ENCODE measurements at places on chromosomes 5 and 9.

- DNase-seq, result no peak
These were observed 314.1 kb downstream of the CETN3 start for GRCh38 chr5:90095292-90096060.

DNA sequence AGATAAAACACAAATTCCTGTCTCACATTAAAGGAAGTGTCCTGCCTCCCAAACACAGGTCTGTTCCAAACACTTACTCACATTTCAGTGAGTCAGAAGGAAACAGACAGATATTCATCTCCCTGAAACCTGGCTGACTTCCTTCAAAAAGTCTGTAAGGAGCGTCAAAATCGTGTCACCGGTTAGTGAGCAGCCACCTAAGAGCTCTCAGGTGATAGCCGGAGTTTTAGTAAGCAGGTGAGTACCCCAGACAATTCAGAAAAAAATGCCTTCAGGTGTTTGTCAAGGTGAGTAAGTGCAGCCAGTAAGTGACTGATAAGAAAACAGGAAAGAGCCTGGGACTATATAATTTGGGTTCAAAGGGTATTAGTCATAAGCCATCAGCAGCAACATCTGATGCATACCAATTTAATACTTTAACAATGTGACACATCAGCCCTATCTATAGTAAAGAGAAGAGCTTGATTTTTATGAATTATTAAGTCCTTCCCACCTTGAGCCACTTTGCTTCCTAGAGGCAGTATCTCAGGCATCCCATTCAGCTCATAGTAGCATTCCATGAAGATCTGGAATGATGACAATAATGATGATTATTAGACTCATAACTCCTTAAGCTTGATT lies 1.3 kb upstream of the ITGA2 start:
- no peak for DNase-seq

- DNase-seq, result no peak
These were observed 209.3 kb upstream of the SLC24A2 start for GRCh38 chr9:19998153-19998552.

DNA sequence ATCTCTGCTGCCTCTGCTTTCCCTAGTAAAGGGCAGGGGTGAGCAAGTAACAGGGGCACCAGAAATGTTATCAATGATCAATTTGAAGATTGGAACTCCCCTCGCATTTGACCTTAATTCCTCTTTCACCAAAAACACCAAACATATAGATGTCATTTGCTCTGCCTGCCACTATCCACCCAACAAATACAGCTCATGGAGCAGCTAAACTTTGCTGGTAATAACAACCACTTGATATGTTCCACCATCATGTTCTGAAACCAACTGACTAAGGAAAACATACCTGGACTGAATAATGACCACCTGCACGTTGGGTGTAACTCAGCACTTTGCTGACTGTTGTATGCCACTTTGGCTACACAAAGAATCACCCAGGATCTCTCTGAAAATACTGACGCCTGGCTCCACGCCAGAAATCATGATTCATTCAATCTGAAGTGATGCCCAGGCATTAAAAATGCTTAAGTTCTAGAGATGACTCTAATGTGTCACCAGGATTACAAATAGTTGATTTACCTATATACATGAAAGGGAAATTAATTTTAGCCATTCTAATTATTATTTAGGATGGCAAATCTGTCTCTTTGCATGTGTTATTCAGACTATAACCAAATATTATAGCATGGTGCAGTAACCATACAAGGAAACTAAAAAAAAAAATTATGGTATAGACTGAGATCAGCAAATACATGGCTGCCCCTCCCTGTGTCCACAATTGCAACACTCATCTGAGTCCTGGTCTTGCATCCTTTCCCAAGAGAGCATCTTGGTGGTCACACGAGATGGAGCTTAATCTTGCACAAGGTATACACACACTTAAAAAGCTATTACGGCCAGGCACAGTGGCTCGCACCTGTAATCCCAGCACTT lies 43.1 kb upstream of the TTC39B start:
- peak; percentile 22 for DNase-seq

GRCh38 chr5:149317281-149318048 lies 27.8 kb upstream of the GRPEL2 start:
- peak; percentile 19 for DNase-seq

DNA sequence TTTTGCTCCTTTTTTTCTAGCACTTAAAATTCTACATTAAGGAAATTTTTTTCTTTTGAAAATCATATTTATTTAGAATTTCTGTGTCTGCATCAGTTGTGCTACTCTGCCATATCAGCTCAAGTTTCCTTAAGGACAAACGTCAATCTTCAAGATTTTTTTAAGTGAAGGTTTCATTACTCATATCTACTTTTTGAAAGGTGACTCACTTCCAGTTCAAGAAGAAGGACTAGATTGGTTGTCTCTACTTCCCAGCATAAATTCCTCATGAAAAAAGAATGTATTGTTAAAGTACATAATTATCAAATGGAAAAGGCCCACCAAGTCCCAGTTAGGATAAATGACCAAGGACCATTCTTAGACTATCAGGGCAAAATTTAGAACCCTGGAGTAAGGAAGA lies 626.5 kb downstream of the DMRTA1 start:
- no peak for DNase-seq

- no peak for DNase-seq
These were observed 37.0 kb downstream of the TNFSF8 start for GRCh38 chr9:114893221-114894010.

DNA sequence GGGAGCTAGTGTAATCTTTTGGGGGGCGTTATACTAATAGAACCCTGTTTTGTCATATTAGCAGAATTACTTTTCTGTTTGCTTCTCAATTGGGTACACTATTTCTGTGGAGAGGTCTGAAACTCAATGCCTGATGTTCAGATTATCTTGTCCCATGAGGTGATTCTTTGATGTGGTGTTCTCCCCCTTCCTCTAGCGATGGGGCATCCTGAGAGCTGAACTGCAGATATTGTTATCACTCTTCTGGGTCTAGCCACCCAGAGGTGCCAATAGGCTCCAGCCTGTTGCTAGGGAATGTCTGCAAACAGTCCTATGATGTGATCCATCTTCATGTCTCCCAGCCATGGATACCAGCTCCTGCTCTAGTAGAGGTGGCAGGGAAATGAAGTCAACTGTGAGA lies 233.1 kb upstream of the RASA1 start:
- DNase-seq, result no peak

GRCh38 chr9:29241320-29241719 lies 1668.0 kb upstream of the C9orf72 start:
- no peak for DNase-seq

GRCh38 chr5:97420646-97421045 lies 237.6 kb upstream of the RIOK2 start:
- no peak for DNase-seq

DNA sequence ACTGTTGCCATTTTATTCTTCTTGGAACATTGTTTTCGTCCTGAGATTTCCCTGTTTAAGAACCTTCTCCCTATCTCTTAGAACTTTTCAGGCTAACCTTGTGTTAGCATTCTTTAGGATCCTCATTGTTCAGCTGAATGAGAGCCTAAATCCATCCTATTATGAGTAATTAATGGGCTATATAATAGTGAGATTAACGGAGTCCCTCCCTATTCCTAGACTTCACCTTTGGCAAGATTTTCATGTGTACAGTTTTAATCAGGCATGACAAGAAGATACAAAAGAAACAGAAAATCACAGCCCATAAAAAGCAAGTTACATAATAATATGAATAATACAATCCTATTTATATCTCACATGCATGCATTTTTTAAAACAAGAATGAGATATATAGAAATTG lies 9.1 kb upstream of the MSMP start:
- no peak for DNase-seq

- DNase-seq, result no peak
These were observed 13.9 kb downstream of the SLC31A2 start for GRCh38 chr9:113164536-113165300.

GRCh38 chr5:88474574-88474973 lies 205.9 kb upstream of the TMEM161B start:
- DNase-seq, result no peak

GRCh38 chr9:68457803-68458202 lies 82.9 kb downstream of the TMEM252 start:
- no peak for DNase-seq

DNA sequence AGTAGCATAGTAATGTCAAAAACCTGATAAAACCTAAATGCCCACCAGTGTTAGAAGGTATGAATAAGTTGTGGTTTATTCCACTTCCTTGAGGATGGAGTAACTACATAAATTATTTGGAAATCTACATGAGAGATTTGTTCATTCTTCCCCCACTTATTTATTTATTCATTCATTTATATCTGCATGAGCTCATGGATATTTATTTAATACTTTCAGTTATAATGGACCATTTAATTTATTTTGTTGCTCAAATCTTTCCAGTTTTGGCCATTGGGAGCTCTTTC lies 223.8 kb upstream of the S1PR3 start:
- no peak for DNase-seq

- no peak for DNase-seq
These were observed 1.8 kb downstream of the EEIG1 start for GRCh38 chr9:127979015-127979332.

- DNase-seq, result no peak
These were observed 12.5 kb downstream of the ARHGEF28 start for GRCh38 chr5:73638344-73639095.

DNA sequence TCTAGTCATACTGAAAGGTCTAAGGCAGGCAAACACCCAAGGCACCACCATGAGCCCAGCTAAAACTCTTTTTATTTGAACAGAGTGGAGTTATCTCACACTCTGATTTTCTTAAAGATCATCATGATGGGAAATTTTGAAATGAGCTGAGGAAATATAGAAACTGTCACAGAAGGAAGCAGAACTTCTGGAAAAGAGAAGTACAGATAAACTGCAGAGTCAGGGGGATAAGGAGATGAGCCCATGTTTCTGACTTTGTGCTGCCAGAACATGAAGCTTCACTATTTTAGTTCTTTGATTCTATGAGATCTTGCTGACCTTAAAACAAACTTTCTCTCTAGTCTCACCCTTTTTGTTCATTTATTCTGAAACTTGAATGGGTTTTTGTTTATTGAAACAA lies 406.5 kb upstream of the EDIL3 start:
- DNase-seq, result no peak

GRCh38 chr9:134442486-134443173 lies 116.4 kb downstream of the RXRA start:
- DNase-seq, result no peak

DNA sequence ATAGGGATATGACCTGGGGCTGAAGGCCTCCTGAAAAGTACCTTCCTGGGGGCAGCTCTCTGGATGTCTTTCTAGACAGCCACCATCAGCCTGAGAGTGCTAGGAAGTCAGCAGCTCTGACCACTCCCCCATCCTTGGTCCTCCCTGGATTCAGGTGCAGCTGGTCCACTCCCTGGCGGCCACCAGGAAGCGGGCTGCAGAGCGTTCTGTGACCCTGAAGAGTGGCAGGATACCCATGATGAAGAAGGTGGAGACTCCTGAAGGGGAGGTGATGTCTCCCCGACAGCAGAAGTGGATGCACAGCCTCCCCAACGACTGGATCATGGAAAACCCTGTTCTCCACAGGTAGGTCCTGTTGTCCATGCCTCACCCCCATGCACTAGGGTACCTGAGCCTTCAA lies 1.8 kb downstream of the CCDC180 start:
- DNase-seq, result no peak

GRCh38 chr9:31248156-31248555 lies 1136.3 kb upstream of the ACO1 start:
- DNase-seq, result no peak

- DNase-seq, result no peak
These were observed 137.1 kb upstream of the ZNF366 start for GRCh38 chr5:72644296-72644695.

DNA sequence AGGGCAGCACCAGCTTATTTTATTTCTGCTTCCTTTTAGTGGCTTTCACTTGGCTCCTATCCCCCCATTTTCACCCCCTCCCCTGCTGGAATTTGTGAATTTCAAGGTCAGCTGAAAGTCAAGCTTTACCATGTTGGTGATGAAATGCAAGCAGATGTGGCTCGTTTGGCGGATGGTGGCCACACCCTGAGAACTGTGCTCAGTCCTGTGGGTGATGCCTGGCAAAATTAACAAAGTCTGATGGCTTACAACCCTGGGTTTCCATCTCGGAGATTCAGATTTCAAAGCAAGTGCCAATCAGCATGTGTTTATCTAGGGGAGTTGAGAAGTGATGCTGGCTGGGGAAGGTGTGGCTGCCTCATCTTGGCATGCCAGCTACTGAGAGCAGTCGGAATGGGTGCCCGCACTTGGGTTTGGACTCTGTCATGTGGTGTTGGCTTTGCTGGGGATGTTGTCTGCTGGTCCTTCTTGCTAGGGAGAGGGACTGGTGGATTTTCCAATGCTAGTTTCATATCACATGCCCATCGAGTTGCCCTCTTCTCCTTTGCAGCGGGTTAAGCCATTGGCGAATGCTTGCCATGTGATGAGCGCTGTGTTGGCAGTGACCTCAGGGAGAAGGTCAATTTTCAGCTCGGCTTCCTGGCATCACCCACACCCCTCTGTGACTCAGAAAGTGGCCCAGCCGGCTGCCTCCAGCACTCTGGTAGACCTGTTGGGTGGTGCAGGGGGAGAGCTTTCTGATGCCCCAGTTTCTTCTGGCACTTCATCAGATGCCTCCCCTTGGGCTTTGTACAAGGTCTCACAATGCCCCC lies 77.0 kb upstream of the PITX1 start:
- DNase-seq, result no peak

- DNase-seq, result no peak
These were observed 85.7 kb upstream of the LHFPL2 start for GRCh38 chr5:78734094-78734845.

DNA sequence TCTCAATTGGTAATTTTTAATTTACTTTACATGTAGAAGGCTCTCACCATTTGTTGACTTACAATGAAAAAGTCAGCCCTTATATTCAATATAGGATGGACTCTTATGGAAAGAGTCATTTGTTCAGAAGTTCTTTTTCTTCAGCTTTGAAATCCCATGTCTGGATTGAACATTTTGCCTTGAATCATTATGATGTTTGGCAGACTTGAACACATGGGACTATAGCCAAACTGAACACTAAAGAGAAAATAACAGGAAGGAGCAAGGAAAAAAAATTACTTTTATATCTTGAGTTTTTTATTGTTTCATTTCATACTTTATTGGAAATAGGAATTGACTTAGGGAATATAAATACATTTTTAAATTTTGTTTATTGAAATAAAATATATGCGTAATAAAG lies 1503.0 kb downstream of the EFNA5 start:
- no peak for DNase-seq

DNA sequence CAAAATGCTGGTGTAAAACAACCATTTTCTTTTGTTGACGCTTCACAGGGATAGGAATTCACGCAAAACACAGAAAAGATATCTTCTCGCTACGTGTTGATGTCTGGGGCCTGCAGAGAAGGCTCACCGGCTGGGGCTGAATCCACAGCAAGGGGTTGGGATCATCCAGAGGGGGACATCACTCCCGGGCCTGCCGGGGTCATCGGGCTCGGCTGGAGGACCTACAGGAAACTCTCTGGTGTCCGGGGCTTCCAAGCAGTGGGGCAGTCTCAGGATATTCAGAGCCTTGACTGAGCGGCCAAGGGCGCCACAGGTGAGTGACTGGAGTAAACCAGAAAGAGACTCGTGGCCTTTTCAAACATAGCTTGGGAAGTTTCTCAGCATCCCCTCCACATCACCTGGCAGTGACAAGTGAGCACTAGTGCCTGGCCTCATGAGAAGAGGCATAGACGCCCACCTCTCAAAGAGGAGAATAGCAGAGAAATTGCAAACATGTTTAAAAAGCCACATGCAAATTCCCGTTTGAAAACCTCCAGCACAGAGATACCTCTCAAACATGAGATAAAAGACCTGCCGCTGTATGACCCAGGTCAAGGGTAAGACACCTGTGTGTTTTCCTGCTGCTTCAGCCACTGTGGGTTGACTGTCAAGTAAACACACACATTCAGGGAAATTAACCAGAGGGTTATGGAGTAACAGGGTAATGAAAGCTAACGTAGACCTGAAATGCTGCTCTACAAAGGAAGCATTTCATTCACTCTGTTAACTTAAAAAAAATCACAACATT lies 50.8 kb upstream of the SIMC1 start:
- DNase-seq, result no peak
